ENCODE measurements at places on chromosomes 7 and 10.

- no peak for DNase-seq
- no peaks in the 10 kb centered on the region for H3K4me1 ChIP-seq
- H3K27me3 ChIP-seq: no peaks in the 10 kb centered on the region
- H3K36me3 ChIP-seq: no peaks in the 10 kb centered on the region
- H3K27ac ChIP-seq: no peak overlapping the region
These were observed 724.2 kb downstream of the SORCS1 start for GRCh38 chr10:106440355-106440754.

GRCh38 chr7:97298561-97298960, 181.1 kb downstream of the SDHAF3 start:
- no peaks in the 10 kb centered on the region for H3K4me1 ChIP-seq
- no peak for DNase-seq
- no peaks in the 10 kb centered on the region for H3K27me3 ChIP-seq
- H3K36me3 ChIP-seq: no peaks in the 10 kb centered on the region
- H3K27ac ChIP-seq: no peak overlapping the region

DNA sequence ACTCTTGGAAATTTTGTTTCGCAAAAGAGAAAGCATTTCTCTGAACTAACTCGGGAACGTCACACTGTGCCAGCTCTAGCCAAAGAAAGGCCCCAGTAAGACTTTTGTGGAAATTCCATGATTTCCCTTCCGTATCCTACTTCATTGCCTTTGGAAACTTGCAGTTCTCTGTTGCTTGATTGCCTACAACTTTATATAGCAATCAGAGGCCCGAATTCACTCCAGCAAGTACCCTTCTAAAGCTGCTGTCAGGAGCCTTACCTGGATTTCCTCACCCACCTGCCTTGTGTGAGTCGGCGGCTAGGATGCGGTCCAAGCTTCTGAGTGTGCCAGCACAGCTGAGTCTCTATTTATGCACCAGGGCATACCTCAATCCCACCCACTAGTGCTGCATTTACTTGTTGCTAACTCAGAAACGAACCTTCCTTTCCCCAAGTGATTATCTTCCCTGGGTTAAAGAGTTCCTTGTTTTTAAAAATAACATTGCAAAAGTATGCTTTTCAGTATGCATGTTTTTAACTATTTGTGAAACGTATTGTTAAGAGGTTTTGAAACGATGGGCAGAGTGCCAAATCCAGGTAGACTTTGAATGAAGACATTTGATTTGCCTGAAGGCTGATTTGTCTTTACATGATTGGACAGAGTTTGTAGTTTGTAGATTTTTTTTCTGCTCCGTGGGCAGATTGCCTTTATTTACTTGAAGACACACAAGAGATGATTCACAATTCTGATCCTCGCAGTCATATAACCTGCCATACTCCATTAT, at the start of gene AGR2:
Gene AGR2, minus strand, starts transcription at position 326 of the 766 bp plus-strand sequence. CDS start 3,203 bp downstream, outside the sequence.
- no peak within 1 kb of the TSS for H3K4me3 ChIP-seq
- H3K27me3 ChIP-seq: no peaks in the 10 kb centered on the region
- DNase-seq: no peak
- no peaks in the 10 kb centered on the region for H3K36me3 ChIP-seq
- no peaks in the 10 kb centered on the region for H3K4me1 ChIP-seq

GRCh38 chr10:131245475-131246059, 66.0 kb downstream of the TCERG1L start:
- H3K36me3 ChIP-seq: no peaks in the 10 kb centered on the region
- no peak overlapping the region for H3K4me3 ChIP-seq
- no peaks in the 10 kb centered on the region for H3K4me1 ChIP-seq
- H3K27me3 ChIP-seq: no peaks in the 10 kb centered on the region

Data from esophagus muscularis mucosa (tissue), 4 donors.